ENCODE measurements at places on chromosomes 5 and 9.
A peak's percentile ranks its signal among the peaks of the same experiment; 100 is the strongest.

- H3K27me3 ChIP-seq, result no peaks in the 10 kb centered on the region
- H3K27ac ChIP-seq, result no peak overlapping the region
- H3K4me1 ChIP-seq, result peaks cover 9% of the 10 kb centered on the region
- H3K36me3 ChIP-seq, result no peaks in the 10 kb centered on the region
- no peak overlapping the region for H3K4me3 ChIP-seq
- no peak for DNase-seq
Observed at GRCh38 chr9:3477236-3477834, 48.5 kb downstream of the RFX3 start.

GRCh38 chr5:621341-621761 lies 9.2 kb downstream of the CEP72 start:
- H3K36me3 ChIP-seq, result no peaks in the 10 kb centered on the region
- H3K27ac ChIP-seq, result no peak overlapping the region
- no peak for DNase-seq
- H3K27me3 ChIP-seq, result no peaks in the 10 kb centered on the region
- no peaks in the 10 kb centered on the region for H3K4me1 ChIP-seq
- H3K4me3 ChIP-seq, result no peak overlapping the region

GRCh38 chr5:51387884-51388275 lies 4.6 kb downstream of the ISL1 start:
- no peaks in the 10 kb centered on the region for H3K36me3 ChIP-seq
- DNase-seq, result no peak
- H3K4me3 ChIP-seq, result no peak overlapping the region
- peaks cover 86% of the 10 kb centered on the region for H3K27me3 ChIP-seq

DNA sequence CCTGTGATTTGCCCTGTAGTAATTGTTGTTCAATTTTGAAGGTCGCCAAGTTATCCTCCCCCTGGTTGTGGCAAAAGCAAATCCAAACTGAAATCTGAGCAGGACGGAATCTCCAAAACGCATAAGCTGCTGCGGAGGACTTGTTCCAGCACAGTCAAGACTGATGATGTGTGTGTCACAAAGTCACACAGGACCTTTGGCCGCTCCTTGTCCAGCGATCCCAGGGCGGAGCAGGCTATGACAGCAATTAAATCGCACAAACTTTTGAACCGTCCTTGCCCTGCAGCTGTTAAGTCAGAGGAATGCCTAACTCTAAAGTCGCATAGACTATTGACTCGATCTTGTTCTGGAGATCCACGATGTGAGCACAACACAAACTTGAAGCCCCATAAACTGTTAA lies 128.4 kb downstream of the PARP8 start:
- no peaks in the 10 kb centered on the region for H3K27me3 ChIP-seq
- H3K27ac ChIP-seq, result no peak overlapping the region
- no peaks in the 10 kb centered on the region for H3K36me3 ChIP-seq
- no peak for DNase-seq
- no peaks in the 10 kb centered on the region for H3K4me1 ChIP-seq

- H3K27ac ChIP-seq, result no peak overlapping the region
- no peaks in the 10 kb centered on the region for H3K27me3 ChIP-seq
- no peaks in the 10 kb centered on the region for H3K4me1 ChIP-seq
- H3K36me3 ChIP-seq, result no peaks in the 10 kb centered on the region
Observed at GRCh38 chr9:20041697-20042081, 252.9 kb upstream of the SLC24A2 start.

GRCh38 chr9:11551106-11551505 lies 938.3 kb upstream of the PTPRD start:
- H3K4me3 ChIP-seq, result no peak overlapping the region
- no peaks in the 10 kb centered on the region for H3K4me1 ChIP-seq
- no peak overlapping the region for H3K27ac ChIP-seq
- DNase-seq, result no peak
- H3K27me3 ChIP-seq, result no peaks in the 10 kb centered on the region
- no peaks in the 10 kb centered on the region for H3K36me3 ChIP-seq

DNA sequence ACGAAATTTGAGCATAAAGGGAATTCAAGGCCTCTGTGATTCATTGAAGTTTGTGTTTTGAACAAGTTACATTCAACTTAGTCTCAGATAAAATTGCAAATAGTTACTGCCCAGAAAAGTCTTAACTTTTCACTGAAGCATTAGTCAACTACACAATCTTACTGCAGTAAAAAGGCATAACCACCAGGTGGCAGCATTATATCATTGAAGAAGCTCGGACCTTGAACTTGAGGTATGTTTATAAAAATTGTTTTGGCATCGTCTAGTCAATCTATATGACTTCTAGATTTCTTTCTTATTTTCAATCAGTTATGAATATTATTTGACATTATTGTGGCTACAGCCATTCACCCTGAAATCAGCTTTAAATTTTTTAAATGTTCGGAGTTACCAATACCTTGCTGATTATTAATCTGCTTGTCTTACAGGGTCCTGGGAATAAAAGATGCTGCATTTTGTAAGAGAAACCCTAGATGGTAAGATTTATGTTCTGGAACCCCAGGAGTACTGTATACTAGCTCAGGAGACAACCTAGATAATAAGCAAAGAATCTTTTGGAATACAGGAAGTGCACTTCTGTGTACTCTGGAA lies 83.9 kb upstream of the GRAMD2B start:
- no peak overlapping the region for H3K27ac ChIP-seq
- no peak overlapping the region for H3K4me3 ChIP-seq
- no peaks in the 10 kb centered on the region for H3K27me3 ChIP-seq
- DNase-seq, result peak; percentile 15

DNA sequence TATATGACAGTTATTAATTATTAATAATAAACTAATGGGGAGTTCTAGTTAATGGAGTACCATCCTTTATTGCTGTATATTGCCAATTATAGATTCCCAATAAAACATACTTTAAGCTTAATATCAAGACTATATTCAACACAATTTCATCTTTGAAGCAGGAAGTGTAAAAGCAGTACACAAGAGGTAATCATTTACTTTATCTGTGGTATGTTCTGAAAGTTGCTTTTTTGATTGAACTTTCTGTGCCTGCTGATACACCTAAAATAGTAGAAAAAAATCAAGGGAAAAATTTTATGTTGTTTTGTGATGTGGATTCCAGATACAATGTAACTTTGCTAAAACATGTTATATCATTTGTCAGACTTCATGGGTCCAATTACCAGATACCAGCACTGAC lies 58.0 kb downstream of the ACO1 start:
- no peaks in the 10 kb centered on the region for H3K27me3 ChIP-seq
- no peak for DNase-seq
- no peaks in the 10 kb centered on the region for H3K36me3 ChIP-seq
- H3K27ac ChIP-seq, result no peak overlapping the region
- no peak overlapping the region for H3K4me3 ChIP-seq

DNA sequence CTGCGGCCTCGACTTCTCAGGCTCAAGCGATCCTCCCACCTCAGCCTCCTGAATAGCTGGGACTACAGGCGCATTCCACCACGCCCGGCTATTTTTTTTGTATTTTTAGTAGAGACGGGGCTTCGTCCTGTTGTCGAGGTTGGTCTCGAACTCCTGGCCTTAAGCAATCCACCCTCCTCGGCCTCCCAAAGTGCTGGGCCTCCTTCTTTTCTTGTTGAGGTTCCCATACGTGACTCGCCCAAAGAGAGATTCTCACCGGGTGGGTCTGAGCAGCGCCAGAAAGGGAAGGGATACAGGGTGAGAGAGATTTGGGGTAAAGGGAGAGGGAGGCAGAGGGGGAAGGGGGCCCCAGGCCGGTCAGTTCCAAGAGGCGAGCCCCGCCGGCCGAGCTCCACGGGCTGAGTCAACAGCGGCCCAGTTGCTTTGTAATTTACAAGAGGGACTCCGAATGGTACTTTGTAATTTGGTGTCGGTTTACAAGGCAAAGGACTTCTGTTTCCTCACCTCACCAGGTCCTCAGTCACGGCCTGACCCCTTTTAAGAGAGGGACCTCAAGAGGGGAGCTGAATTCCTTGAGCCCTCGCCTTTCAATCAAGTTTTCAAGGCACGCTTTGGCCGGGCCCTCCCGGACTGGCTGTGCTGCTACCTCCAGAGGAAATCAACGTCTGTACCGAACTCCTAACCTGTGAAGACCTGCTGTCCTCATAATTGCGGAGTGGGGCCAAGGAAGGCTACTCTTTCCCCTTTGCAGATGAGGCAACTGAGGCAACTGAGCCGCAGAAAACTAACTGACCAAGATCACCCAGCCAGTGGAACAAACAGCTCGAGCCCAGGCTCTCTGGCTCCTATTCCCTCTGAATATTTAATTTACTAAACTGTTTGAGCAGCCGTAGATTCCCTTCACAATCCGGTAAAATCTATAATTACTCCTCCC lies 3.3 kb upstream of the DMRT2 start:
- H3K4me3 ChIP-seq, result peak overlapping the region; percentile 41
- H3K36me3 ChIP-seq, result no peaks in the 10 kb centered on the region
- peak overlapping the region; percentile 54 for H3K27ac ChIP-seq
- peaks cover 20% of the 10 kb centered on the region for H3K4me1 ChIP-seq

- H3K27me3 ChIP-seq, result no peaks in the 10 kb centered on the region
- no peaks in the 10 kb centered on the region for H3K36me3 ChIP-seq
- DNase-seq, result no peak
- H3K27ac ChIP-seq, result no peak overlapping the region
- H3K4me1 ChIP-seq, result no peaks in the 10 kb centered on the region
- H3K4me3 ChIP-seq, result no peak overlapping the region
Observed at GRCh38 chr5:133700251-133700650, 87.9 kb upstream of the FSTL4 start.

DNA sequence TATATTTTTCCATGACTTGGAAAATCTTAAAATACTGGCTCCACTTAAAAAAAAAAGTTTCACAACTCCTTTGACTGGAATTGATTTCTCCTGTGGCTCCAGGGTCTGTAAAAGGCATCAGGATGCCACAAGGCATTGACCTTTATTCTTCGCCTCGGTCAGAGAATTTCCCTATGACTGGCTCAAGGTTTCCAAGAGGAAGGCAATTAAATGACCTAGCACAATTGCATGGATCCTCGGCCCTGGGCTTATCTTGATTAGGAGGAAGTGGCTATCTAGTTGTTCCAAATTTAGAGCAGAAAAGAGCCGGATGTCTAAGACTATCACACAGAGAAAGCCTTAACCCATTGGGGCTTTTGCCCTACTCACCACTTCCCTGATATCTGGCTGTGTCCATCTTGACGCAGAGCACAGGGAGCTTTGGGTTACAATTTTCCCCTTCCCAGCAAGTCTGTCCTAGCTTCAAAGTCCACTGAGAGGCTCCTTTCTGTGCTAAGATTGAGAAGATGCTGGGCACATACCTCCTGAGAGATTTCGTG lies 56.9 kb upstream of the COL15A1 start:
- DNase-seq, result no peak
- H3K27me3 ChIP-seq, result no peaks in the 10 kb centered on the region
- peak overlapping the region; percentile 64 for H3K27ac ChIP-seq
- no peaks in the 10 kb centered on the region for H3K36me3 ChIP-seq
- H3K4me1 ChIP-seq, result peaks cover 28% of the 10 kb centered on the region

DNA sequence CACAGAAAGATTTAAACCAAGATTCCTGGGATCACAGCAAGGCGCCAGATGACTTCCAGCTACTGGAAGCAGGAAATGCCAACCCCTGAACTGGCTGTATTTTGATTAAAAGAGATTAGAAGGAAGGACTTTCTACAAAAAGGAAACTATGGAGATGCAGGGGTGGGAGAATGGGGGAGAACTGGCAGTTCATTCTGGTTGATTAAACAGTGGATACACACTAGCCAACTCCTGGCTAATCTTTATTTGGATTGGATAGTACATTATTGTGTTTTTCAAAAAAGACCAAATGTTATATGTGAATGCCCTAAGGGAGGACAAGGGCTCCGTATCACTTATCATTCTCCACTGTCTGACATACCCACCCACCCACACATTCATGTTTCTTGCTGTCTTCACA lies 93.2 kb downstream of the CDO1 start:
- H3K4me3 ChIP-seq, result no peak overlapping the region
- no peaks in the 10 kb centered on the region for H3K4me1 ChIP-seq
- no peaks in the 10 kb centered on the region for H3K27me3 ChIP-seq
- no peaks in the 10 kb centered on the region for H3K36me3 ChIP-seq
- no peak overlapping the region for H3K27ac ChIP-seq

- H3K4me1 ChIP-seq, result no peaks in the 10 kb centered on the region
- no peak overlapping the region for H3K27ac ChIP-seq
- H3K4me3 ChIP-seq, result no peak overlapping the region
- H3K27me3 ChIP-seq, result no peaks in the 10 kb centered on the region
Observed at GRCh38 chr5:90902651-90903386, 344.2 kb downstream of the ADGRV1 start.

GRCh38 chr9:93244510-93245436 lies 60.8 kb downstream of the WNK2 start:
- no peak overlapping the region for H3K27ac ChIP-seq
- no peak overlapping the region for H3K4me3 ChIP-seq
- H3K4me1 ChIP-seq, result peaks cover 29% of the 10 kb centered on the region
- no peak for DNase-seq
- H3K27me3 ChIP-seq, result no peaks in the 10 kb centered on the region

DNA sequence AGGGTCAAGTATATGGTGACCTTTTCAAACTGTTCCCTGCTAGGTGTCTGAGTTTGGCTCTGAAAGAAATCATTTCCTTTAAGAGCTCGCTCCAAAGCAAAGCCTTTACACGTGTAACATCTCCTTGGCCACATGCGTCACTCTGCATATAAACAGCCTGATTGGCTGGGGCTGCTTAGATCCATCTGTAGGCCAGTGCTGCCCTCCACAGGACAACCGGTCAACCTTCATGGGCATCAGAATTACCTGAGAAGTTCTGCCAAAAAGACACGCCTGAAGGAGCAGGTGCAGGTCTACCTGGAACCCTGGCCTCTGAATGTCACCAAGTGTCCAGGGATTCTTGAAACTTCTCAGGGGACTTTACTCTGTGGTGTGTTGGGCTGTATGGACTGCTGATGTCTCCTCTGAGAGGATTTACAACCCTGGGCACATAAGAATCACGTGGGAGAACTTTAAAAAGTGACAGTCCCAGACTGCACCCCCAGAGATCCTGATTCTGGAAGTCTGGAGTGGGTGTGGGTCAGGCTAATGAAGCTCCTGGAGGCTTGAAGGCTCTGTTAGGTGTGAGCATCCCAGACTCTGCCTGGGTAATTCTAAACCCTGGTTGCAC lies 497.6 kb downstream of the GADD45G start:
- peak; percentile 81 for DNase-seq
- no peak overlapping the region for H3K27ac ChIP-seq
- no peak overlapping the region for H3K4me3 ChIP-seq
- peaks cover 30% of the 10 kb centered on the region for H3K4me1 ChIP-seq
- no peaks in the 10 kb centered on the region for H3K27me3 ChIP-seq

GRCh38 chr5:2802693-2803365 lies 51.4 kb upstream of the IRX2 start:
- no peaks in the 10 kb centered on the region for H3K36me3 ChIP-seq
- no peak for DNase-seq
- H3K4me3 ChIP-seq, result no peak overlapping the region
- H3K27me3 ChIP-seq, result no peaks in the 10 kb centered on the region

GRCh38 chr9:91810286-91810905 lies 139.6 kb downstream of the ROR2 start:
- no peaks in the 10 kb centered on the region for H3K4me1 ChIP-seq
- H3K4me3 ChIP-seq, result no peak overlapping the region
- no peak for DNase-seq
- H3K27me3 ChIP-seq, result no peaks in the 10 kb centered on the region
- H3K27ac ChIP-seq, result no peak overlapping the region
- H3K36me3 ChIP-seq, result no peaks in the 10 kb centered on the region

DNA sequence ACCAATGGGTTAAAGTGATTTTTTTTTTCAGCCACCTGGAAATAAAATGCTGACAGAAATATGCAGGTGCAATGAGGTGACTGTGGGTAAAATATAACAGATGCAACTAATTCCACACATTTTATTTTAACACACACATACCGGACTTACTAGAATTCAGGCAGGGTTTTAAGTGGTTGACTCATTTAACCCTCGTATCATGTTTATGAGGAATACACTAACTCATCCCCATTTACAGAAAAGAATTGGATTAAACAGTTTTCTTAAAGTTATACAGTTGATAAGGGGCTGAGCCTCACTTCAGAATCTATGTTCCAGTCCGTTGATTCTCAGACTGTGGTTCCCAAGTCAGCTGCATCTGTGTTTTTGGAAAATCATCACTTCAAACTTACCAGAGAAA lies 207.5 kb downstream of the CHSY3 start:
- no peaks in the 10 kb centered on the region for H3K36me3 ChIP-seq
- H3K4me3 ChIP-seq, result no peak overlapping the region

Measured in gastrocnemius medialis (tissue), 4 donors.